ENCODE measurements at places on chromosomes 6 and 20. TPM values are rescaled to one million over a fixed set of nuclear protein-coding genes. Genes with fewer than 3 reads are reported as not detected.

The VSX1 gene
- not detected for total RNA-seq

The KIF6 gene
- total RNA-seq: 0.32 TPM

The SALL4 gene
- total RNA-seq: 3.4 TPM

The BANF2 gene
- total RNA-seq: not detected

The TFAP2A gene
- total RNA-seq: not detected

The PTGIS gene
- total RNA-seq: 6.3 TPM

The FOXS1 gene
- 1.7 TPM for total RNA-seq

The CD93 gene
- 8.6 TPM for total RNA-seq

The DEFB124 gene
- not detected for total RNA-seq

The ASIP gene
- not detected for total RNA-seq

The MEP1A gene
- not detected for total RNA-seq

The CENPW gene
- total RNA-seq: 2.2 TPM

The ZBP1 gene
- total RNA-seq: not detected

The ZC3H12D gene
- total RNA-seq: not detected

The MYT1 gene
- total RNA-seq: not detected

The NR2E1 gene
- total RNA-seq: not detected

The GABRR1 gene
- total RNA-seq: not detected

The HLA-DMB gene
- not detected for total RNA-seq

The CAPN11 gene
- total RNA-seq: not detected

The C20orf144 gene
- total RNA-seq: 0.08 TPM
